Fibroblast of skin of left biceps (primary cell): ENCODE measurements at places on chromosomes 13 and 19.

DNA sequence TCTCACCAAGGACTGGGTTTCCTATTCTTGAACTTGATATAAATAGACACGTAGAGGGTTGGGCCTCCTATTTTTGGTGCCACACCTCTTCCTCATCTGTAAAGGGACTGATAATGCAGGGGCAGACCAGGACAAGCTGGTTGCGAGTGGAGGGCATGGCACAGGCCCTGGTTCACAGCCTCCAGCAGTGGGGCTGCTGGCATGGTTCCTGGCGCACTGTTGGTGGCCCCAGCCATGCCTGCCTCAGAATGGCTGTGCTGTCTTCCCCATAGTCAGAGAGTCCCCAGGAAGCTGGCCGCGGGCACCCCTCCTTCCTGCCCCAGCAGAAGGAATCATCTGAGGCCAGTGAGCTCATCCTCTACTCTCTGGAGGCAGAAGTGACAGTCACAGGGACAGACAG lies 10.5 kb upstream of the OVOL3 start:
- no peak for DNase-seq

- no peak for DNase-seq
Observed at GRCh38 chr13:95955255-95955654, 97.9 kb downstream of the UGGT2 start.

DNA sequence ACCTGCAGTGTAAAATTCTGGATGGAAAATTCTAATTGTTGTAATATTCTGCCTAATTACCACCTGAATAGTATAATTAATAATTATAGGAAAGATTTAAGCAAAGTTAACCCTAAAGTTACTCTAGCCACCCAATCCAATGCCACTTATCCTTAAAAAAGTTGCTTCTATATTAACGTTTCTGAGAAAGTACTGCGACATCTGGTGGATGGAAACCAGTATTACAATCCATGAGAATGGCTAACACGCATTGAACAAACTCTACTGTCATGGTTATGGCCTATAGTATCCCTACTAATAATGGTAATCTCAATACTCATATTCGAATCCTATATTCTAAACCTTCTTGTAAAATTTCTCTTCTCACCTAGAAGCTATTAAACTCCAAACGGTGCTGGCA lies 1551.8 kb downstream of the SLITRK1 start:
- no peak for DNase-seq

DNA sequence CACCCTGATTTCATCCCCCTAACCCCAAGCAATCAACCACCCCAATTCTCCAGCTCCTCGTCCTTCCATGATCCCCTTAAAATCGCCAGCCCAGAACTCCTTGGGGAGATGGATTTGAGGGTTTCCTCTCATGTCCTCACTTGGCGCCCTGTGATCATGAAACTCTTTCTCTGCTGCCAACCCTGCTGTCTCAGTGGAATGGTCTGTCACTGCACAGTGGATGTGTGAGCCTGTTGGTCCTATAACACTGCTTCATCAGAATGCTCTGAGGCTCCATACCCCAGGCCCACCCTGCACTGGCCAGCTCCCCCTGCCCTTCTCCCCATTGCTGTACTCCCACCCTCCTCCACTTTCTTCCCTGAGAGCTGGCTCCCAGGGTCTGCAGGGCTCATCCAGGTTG lies 12.6 kb upstream of the ZNF792 start:
- DNase-seq: no peak

DNA sequence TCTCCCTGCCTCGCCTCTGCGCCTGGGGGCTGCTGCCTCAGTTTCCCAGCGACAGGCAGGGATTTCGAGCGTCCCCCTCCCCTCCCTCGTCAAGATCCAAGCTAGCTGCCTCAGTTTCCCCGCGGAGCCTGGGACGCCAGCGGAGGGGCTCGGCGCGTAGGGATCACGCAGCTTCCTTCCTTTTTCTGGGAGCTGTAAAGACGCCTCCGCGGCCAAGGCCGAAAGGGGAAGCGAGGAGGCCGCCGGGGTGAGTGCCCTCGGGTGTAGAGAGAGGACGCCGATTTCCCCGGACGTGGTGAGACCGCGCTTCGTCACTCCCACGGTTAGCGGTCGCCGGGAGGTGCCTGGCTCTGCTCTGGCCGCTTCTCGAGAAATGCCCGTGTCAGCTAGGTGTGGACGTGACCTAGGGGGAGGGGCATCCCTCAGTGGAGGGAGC lies 722 bp upstream of the ICAM1 start:
- DNase-seq: no peak

- no peak for DNase-seq
Observed at GRCh38 chr19:47363758-47364531, 14.8 kb downstream of the DHX34 start.

DNA sequence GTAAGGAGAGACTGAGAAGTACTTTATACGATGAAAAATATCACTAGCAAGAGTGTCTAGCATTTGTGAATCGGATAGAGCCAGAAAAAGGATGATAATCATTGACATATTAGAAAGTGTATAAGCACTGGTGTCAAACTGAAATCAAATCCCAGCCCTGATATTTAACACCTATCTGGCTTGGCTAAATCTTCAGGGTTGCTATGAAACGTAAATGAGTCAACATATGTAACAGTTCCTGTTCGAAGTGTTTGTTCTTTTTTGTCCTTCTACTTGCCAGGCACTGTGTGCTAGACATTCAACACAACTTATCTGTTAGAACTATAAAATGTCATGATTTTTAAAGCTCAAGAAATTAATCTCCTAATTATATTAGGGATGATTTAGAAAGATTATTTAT lies 40.8 kb downstream of the SERPINE3 start:
- no peak for DNase-seq

- no peak for DNase-seq
Observed at GRCh38 chr13:41471785-41472184, 14.4 kb downstream of the RGCC start.

DNA sequence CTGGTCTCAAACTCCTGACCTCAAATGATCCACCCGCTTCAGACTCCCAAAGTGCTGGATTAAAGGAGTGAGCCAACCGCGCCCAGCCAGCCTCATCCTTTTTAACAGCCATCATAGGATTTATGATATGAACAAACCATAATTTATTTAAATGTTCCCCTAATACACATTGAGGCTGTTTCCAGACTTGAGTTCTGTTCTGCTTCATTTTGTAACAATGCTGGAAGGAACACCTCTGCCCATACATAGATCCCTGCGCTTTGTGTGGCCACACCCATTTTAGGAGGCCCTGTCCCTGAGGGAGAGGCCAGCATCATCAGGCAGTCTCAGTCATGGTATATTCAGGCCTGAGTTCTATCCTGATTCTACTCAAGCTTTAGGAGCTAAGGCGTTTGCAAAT lies 35.9 kb downstream of the TPT1 start:
- DNase-seq: no peak

DNA sequence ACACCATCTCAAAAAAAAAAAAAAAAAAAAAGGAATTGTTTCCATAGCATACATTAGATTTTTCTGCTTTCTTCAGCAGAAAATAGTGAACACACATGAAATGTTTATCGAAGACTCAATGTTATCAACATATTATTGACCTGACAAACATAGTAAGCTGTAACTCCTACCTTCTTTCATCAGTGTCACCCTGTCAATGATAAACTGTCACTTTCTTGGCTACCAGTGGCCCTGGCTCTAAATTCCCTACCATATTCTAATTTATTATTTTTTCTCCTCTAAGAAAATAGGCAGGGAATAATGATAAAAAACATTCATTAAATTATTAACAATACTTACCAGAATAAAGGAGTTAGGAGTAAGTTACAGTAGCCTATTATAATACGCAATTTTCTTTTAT lies 127.3 kb upstream of the KLHL1 start:
- DNase-seq: no peak

DNA sequence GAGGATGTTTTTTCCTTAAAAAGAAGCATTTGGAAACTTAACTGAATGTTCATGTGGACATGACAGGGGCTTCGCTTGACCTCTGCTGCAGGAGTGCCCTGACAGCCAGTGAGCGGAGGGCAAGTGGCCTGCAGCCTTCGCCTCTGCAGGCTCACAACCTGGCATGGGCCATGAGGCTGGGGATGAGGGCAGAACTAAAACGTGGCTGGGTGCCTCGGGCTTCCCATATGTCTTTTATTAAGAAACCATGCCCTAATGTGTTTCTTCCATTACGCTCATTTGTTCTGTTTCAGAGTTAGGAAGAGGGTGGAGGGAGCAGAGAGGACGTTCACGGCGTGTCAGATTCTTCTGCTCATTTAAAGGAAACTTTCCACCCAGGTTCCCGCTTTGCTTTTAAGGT lies 2.9 kb downstream of the ARHGEF7 start:
- peak; percentile 8 for DNase-seq

GRCh38 chr13:67520886-67521285 lies 290.8 kb upstream of the PCDH9 start:
- no peak for DNase-seq

GRCh38 chr19:17996826-17997316 lies 11.1 kb upstream of the ARRDC2 start:
- peak; percentile 21 for DNase-seq

GRCh38 chr13:38686577-38687245 lies at the start of gene FREM2:
FREM2 (plus strand) TSS chr13:38687077; CDS start chr13:38687345, 268 bp downstream.
- DNase-seq: no peak

- DNase-seq: no peak
Observed at GRCh38 chr13:104769545-104769944, 1703.3 kb upstream of the SLC10A2 start.

GRCh38 chr19:42480335-42481095 lies 37.8 kb upstream of the CXCL17 start:
- DNase-seq: no peak

GRCh38 chr13:30038884-30039283 lies 188.5 kb upstream of the UBL3 start:
- peak; percentile 49 for DNase-seq

DNA sequence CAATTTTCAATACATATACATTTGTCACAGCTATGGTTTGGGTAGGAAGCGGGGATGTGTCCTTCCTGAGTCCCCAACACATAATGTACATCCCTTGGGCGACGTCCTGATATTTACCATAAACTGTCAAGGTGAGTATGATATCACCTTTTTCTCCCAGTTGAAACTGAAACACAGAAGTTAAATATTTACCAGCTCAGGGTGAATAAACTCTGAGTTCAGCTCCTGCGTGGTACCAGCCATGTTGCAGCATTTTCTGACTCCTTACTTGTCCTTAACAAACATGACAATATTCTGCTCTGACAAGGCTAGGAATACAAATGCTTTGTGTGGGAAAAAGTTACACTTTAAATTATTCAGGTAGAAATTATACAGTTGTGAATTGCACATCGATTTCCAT lies 294.2 kb downstream of the TEX29 start:
- no peak for DNase-seq

DNA sequence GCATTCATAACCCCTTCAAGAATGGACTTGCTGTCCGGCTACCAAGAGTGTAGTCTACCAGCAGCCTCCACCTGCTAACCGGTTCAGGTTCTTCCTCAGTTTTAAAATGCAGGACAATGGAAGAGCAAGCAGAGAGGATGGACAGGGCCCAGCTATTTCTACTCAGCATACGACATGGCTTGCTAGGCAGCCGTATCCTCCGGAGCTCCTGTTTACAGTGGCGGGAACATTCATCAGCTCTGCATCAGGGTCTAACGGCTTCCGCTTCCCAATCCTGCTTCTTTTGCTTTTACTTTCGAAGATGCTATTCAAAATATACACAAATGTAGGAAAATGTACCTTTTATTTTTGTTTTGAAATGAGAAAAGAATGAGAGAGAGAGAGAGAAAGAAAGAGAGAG lies 118.5 kb downstream of the TRPC4 start:
- no peak for DNase-seq

GRCh38 chr19:28264556-28264955 lies 948.4 kb downstream of the UQCRFS1 start:
- DNase-seq: no peak

DNA sequence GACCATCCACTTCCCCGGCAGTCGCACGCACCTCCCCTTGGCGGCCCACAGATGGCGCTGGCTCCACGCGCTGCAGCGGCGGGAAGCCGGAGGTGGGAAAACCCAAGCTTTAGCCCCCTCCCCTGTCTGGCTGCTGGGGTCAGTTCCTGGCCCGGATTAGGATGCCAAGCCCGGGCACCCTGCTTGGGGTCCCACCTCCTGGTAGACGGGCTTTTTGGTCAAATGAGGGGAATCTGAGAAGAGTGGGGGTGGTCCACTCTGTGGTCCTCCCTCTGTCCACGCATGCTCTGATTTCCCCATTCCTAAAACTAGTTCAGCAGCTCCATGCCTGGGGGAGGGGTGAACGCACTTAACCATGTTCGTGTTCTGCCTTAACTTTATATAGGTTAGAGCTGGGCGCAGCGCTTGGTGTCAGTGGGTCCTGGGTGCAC lies 8.1 kb upstream of the ADGRE2 start:
- no peak for DNase-seq

GRCh38 chr13:27847669-27848068 lies 55.4 kb downstream of the GSX1 start:
- no peak for DNase-seq

DNA sequence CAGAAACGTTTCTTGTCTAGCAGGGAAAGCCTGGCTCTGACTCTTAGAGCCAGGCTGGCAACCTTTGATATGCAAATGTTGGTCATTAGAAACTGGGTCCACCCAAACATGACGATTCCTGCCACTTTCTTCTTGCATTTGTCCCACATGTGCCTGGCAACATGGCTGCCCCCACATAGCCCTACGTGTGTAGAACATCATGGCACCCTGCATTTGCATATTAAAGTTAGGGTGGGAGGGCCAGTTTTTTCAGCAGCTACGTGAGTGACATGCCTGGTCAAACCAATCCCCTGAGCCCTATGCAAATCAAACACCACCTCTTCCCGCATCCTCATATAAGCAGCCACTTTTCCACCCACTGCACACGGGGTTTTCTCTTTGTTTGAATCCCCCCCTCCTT lies 95.0 kb downstream of the LIG4 start:
- DNase-seq: no peak

- DNase-seq: no peak
Observed at GRCh38 chr19:27652281-27652680, 1560.7 kb downstream of the UQCRFS1 start.

- no peak for DNase-seq
Observed at GRCh38 chr13:25910991-25911419, 140.8 kb downstream of the SHISA2 start.

GRCh38 chr13:106349080-106349931 lies 186.2 kb downstream of the EFNB2 start:
- DNase-seq: no peak

DNA sequence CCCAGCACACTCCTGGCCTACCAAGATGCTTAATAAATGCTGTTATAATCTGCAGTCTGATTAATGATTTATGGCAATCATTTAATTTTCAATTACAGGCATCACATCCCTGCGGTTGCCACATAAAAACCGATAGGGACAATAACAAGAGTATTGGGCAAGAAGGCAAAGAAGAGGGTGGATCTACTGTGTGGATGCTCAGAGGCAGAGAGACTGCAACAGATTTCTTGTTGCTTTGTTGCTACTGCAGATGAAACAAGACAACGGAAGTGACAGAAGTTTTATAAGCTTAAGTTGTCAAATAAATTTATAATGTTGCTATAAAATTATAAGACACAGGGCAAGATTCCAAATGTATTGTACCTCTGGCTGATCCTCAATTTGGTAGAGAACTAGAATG lies 154.8 kb downstream of the ABCC4 start:
- no peak for DNase-seq

GRCh38 chr13:38979891-38980749 lies 10.5 kb downstream of the STOML3 start:
- DNase-seq: no peak

- no peak for DNase-seq
Observed at GRCh38 chr19:5958074-5958850, 19.7 kb downstream of the RANBP3 start.

GRCh38 chr13:75738841-75739240 lies 102.7 kb downstream of the LMO7 start:
- no peak for DNase-seq

- no peak for DNase-seq
Observed at GRCh38 chr13:91238036-91238435, 109.5 kb upstream of the MIR17HG start.
